Neural crest cell (in vitro differentiated cells): ENCODE measurements at places on chromosomes 7 and 10.
A peak's percentile ranks its signal among the peaks of the same experiment; 100 is the strongest.

DNA sequence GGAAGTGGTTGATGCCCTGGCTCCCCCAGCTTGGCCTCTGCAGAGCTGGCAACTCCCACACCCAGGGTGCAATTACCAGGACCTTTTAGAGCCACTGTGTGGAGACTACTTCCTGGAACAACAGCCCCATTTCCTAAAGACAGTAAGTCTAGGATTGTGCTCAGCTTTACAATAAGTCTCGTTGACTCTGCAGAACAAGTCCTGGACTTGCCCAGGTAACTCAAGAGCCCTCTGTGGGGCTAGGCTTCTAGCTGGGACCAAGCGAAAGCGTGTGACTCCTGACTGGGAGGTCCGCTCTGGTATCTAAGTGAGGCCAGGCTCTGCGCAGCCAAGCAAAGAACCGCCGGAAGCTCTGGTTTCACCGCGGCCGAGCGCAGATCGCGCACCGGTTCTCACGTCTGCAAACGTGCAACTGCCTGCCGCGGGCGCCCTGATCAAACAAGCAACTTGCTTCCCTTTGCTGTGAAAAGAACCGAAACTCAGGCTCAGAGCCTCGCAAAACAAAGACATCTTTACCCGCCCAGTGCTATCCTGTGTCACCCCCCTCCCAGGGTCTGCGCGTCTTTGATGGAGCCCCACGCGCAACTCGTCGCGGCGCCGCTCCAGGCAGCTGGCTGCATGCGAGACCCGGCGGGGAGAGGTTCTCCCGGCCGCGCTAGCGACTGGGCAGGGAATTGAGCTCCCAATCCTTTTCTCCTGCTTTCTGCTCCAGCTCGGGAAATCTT lies 4.4 kb upstream of the PDLIM1 start:
- no peaks in the 10 kb centered on the region for H3K36me3 ChIP-seq
- DNase-seq, result no peak
- peak overlapping the region; percentile 27 for H3K4me3 ChIP-seq
- peaks cover 31% of the 10 kb centered on the region for H3K27me3 ChIP-seq

- no peak for DNase-seq
- H3K4me1 ChIP-seq, result no peaks in the 10 kb centered on the region
- H3K4me3 ChIP-seq, result no peak overlapping the region
- no peak overlapping the region for H3K27ac ChIP-seq
- H3K27me3 ChIP-seq, result no peaks in the 10 kb centered on the region
These were observed 81.8 kb downstream of the PTPN20 start for GRCh38 chr10:46992803-46993561.

GRCh38 chr10:10294184-10294880 lies 723.3 kb upstream of the CELF2 start:
- H3K4me1 ChIP-seq, result peaks cover 13% of the 10 kb centered on the region
- no peaks in the 10 kb centered on the region for H3K36me3 ChIP-seq
- H3K27me3 ChIP-seq, result no peaks in the 10 kb centered on the region
- peak overlapping the region; percentile 23 for H3K4me3 ChIP-seq
- H3K27ac ChIP-seq, result no peak overlapping the region
- no peak for DNase-seq

DNA sequence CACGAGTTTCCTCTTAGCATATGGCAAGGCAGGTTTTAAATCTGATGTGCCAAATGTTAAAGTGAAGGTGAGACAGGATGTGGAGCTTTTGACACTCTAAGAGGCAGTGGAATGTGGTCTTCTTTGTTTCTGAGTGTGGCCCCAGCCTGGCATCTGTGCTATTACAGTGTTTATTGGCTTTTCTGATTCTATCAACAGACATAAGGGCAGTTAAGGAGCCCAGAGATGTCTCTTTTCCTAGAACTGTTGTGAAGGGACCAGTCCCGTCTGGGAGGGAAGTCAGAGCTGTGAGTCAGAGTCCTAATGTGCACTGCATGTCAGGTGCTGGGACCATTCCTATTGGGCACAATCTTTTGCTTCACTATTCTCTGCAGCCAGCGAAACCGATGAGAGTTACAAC lies 32.5 kb downstream of the TRUB1 start:
- H3K4me3 ChIP-seq, result no peak overlapping the region
- H3K4me1 ChIP-seq, result peaks cover 28% of the 10 kb centered on the region
- no peaks in the 10 kb centered on the region for H3K27me3 ChIP-seq
- H3K36me3 ChIP-seq, result peaks cover 7% of the 10 kb centered on the region
- peak overlapping the region; percentile 37 for H3K27ac ChIP-seq

DNA sequence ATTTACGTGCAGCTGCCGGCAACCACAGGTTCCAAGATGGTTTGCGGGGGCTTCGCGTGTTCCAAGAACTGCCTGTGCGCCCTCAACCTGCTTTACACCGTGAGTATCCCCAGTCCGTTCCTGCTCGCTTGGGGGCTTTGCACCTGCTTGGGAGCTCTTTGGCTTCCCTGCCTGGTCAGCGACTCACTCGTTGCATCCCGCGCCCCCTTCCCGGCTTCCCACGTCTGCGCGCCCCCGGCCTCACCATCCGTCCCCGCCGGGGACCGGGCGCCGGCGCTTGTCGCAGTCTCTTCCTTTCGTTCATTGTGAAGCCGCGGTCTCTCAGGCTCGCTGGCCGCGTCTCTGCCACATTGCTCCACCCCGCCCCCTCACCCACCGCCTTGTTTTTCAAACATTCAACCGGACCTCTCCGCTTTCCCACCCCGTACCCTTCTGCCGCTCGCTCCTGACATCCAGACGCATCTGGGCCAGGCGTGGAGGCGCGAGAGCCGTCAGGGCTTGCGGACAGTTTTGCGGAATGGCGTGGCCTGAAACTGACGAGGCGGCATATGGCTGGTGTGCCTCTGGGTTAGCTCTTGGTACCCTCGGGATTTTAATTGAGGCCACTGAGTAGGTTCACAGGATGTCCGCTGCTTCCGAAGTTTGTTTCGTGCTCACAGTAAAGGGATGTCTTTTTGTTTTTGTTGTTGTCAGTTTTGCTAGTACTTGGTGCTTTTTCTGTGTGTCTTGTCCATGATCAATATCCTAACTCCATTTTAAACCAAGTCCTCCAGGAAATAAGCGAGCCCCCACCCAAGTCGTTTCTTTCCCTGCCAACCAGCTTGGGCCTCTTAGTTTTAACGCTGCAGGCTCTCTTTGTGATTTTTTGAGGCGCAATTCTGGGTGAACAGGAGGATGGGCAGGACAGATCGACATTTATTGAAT lies 639 bp downstream of the TSPAN13 start:
- DNase-seq, result peak; percentile 59
- H3K27me3 ChIP-seq, result peaks cover 5% of the 10 kb centered on the region
- H3K36me3 ChIP-seq, result peaks cover 5% of the 10 kb centered on the region
- peaks cover 24% of the 10 kb centered on the region for H3K4me1 ChIP-seq
- H3K27ac ChIP-seq, result peak overlapping the region; percentile 92

GRCh38 chr7:85261336-85261735 lies 74.5 kb upstream of the SEMA3D start:
- no peak overlapping the region for H3K27ac ChIP-seq
- no peaks in the 10 kb centered on the region for H3K27me3 ChIP-seq
- H3K36me3 ChIP-seq, result peaks cover 3% of the 10 kb centered on the region
- H3K4me1 ChIP-seq, result peaks cover 7% of the 10 kb centered on the region
- H3K4me3 ChIP-seq, result no peak overlapping the region
- no peak for DNase-seq

- H3K4me3 ChIP-seq, result no peak overlapping the region
- peaks cover 3% of the 10 kb centered on the region for H3K36me3 ChIP-seq
- no peaks in the 10 kb centered on the region for H3K4me1 ChIP-seq
- no peak for DNase-seq
- peak overlapping the region; percentile 64 for H3K27ac ChIP-seq
These were observed 176.8 kb downstream of the ZMYND11 start for GRCh38 chr10:311901-312665.

GRCh38 chr7:18828260-18828993 lies 289.0 kb downstream of the TWIST1 start:
- no peak for DNase-seq
- H3K27me3 ChIP-seq, result no peaks in the 10 kb centered on the region
- H3K4me3 ChIP-seq, result no peak overlapping the region
- no peaks in the 10 kb centered on the region for H3K36me3 ChIP-seq

DNA sequence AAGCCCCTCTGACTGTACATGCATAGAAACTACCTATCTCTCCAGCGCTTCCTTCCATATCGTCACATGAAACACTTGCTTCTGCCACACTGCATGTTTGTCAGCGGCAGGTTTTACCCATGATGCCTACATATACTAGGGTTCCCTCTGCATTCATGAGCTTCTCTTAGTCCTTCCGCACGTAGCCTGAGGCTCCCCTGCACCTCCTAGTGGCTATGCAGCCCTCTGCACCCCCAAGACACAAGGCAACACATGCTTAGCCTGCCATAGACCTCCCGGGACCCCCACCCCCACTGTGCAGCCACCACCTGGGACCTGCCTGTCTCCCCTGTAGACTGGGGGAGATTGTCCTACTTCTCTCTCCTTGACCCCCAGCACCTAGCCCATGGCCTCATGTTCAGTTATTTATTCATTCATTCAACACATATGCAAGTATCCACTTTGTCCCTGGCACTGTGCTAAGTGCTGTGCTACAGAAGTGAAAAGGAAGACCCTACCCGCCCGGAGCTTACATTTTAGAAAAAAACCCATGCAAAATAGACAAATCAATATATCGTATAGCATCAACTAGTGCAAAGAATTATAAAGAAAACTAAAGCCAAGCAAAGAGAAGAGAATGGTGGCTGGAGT lies 23.5 kb downstream of the TMEM273 start:
- no peaks in the 10 kb centered on the region for H3K27me3 ChIP-seq
- H3K4me3 ChIP-seq, result no peak overlapping the region
- no peaks in the 10 kb centered on the region for H3K36me3 ChIP-seq
- no peak overlapping the region for H3K27ac ChIP-seq
- peaks cover 6% of the 10 kb centered on the region for H3K4me1 ChIP-seq

DNA sequence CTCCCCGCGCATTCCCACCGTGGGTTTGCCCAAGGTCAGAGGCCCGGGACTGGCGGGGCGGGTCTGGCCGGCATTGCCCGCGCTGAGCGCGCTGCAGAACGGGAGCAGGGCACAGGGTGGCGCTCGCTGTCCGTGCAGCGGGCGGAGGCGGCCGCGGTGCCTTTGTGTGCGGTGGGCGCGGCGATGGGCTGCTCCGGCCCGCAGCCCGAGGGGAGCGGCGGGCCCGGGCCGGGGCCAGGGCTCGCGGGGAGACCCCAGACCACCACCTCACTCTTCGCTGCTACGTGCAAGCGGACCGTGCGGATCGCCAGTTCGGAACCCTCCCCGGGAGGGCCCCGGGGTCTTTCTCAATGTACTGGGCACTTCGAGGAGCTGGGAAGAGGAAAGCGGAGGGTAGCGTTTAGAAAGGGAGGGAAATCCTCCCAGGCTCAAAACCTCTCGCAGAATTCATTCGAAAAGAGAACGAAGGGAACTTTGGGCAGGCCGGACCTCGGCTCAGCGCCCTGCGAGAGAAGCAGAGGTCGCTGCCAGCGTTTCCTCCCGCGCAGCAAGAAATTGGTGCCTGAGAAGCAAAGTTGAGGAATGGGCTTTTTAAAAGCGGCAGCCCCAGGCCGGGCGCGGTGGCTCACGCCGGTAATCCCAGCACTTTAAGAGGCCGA lies 8.5 kb downstream of the SP8 start:
- peaks cover 66% of the 10 kb centered on the region for H3K4me1 ChIP-seq
- H3K27me3 ChIP-seq, result peaks cover 95% of the 10 kb centered on the region
- peak overlapping the region; percentile 87 for H3K4me3 ChIP-seq
- peaks cover 7% of the 10 kb centered on the region for H3K36me3 ChIP-seq
- H3K27ac ChIP-seq, result no peak overlapping the region

DNA sequence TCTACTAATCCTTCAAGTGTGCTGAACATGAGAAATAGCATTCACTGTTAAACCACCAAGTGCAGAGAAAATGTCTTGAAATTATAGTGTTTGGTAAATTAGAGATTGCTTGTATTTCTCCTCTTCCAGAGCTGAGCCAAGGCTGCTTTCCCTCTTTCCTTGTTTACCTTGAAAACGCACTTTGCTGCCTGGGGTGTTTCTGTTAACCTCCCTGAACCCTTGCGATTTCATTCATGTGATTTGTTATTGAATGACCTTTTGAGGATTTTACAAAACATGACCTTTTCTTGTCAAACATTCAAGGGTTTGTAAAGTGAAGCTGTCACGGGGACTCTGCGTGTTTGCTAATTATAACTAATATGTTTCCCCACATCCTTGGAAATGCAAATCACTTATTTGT lies 169.4 kb downstream of the LRMDA start:
- DNase-seq, result no peak
- no peak overlapping the region for H3K4me3 ChIP-seq
- peak overlapping the region; percentile 77 for H3K27ac ChIP-seq
- H3K4me1 ChIP-seq, result peaks cover 47% of the 10 kb centered on the region
- H3K27me3 ChIP-seq, result peaks cover 24% of the 10 kb centered on the region
